ENCODE measurements at places on chromosomes 16 and 17. TPM values are rescaled to one million over a fixed set of nuclear protein-coding genes. Genes with fewer than 3 reads are reported as not detected.

MYCBPAP gene
- total RNA-seq, result not detected

MYH2 gene
- total RNA-seq, result 1.0 TPM

LGALS9C gene
- total RNA-seq, result not detected

SLC6A2 gene
- 0.62 TPM for total RNA-seq

Measured in gastroesophageal sphincter (tissue), 4 donors.